ENCODE measurements at places on chromosomes 3 and 15.

GRCh38 chr3:157464321-157464720 is 27.7 kb downstream of the PTX3 start:
- DNase-seq: no peak

DNA sequence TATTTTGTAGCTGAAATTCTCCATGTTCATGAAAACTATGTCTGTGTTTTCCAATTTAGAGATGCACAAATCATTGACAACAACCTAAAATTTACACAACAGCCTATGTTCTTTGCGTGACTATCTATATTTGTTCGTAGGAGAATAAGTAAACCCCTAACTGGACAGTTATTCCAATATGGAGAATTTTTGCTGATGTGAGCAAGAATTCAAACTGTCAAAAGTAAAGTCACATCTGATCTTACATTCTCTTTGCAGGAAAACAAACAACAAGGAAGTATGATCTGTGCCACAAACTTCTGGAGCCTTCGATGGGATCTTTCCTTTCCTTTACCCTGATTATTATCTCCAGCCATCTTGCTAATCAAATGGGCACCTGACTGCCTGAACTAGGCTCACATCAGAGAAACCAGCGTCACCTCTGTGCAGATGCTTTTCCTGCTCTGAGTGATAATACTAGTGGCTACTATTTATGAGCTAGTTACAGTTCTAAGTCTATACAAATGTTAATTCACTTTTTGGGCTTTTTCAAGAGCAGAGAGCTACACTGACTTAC is 18.3 kb upstream of the KCNMB3 start:
- DNase-seq: no peak

GRCh38 chr3:141360888-141361598 is 7.3 kb upstream of the ZBTB38 start:
- DNase-seq: peak; percentile 75

GRCh38 chr3:74033381-74033780 is 408.6 kb upstream of the PDZRN3 start:
- DNase-seq: no peak

- DNase-seq: no peak
Observed at GRCh38 chr3:120928991-120929390, 21.0 kb downstream of the STXBP5L start.

DNA sequence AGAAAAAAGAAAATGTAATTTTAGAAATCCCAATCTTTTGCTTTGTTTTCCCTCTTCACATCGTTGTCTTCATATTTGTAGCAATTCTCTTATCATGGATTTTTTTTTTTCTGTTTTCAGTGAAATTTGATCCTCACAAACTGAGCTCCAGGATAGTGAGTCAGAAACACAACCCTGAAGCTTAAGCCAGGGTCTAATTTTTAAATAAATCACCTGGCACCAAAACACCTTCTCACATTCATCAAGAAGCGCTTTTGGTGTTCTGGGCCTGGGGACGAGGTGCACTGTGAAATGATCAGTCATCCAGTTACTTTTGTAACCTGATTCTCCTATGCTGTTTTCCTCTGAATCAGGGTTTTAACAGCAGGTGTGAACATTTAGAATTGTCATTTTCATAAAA is 87.7 kb downstream of the REC114 start:
- DNase-seq: no peak

GRCh38 chr3:99475229-99475628 is 163.2 kb upstream of the COL8A1 start:
- no peak for DNase-seq

- DNase-seq: no peak
Observed at GRCh38 chr3:63900459-63900858, 11.7 kb downstream of the SCAANT1 start.
